Endothelial cell of coronary artery (primary cell): ENCODE measurements at places on chromosomes 2 and 18. TPM values are rescaled to one million over a fixed set of nuclear protein-coding genes. Genes with fewer than 3 reads are reported as not detected.

SP5 gene
- total RNA-seq, result not detected in 2 replicates

G6PC2 gene
- not detected in 2 replicates for total RNA-seq

CNDP1 gene
- total RNA-seq, result not detected in 2 replicates

DHRS9 gene
- total RNA-seq, result under 0.01 and 17.0 TPM in 2 replicates

RABL2A gene
- total RNA-seq, result 5.0 and 7.3 TPM in 2 replicates

SLC30A3 gene
- total RNA-seq, result not detected in 2 replicates
